ENCODE measurements at places on chromosomes 7 and 10.
A peak's percentile ranks its signal among the peaks of the same experiment; 100 is the strongest.

DNA sequence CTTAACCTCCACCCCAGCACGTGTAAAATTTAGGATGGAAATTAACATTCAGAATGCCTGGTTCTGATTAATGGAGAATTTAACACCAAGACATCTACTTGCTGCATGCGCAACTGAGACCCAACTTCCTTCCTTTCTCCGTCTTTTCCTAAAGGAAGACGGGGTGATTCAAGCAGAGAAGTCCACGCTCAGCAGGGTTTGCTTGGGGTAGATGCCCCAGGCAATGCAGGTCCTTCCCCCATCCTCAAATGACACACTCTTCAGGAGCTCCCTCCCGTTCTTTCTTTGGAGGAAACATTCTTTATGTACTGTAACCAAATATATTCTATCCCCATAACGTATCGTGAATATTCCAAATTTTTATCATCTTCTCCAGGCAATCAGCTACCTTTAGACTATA, 47.0 kb downstream of the FAM171A1 start:
- no peak for DNase-seq

DNA sequence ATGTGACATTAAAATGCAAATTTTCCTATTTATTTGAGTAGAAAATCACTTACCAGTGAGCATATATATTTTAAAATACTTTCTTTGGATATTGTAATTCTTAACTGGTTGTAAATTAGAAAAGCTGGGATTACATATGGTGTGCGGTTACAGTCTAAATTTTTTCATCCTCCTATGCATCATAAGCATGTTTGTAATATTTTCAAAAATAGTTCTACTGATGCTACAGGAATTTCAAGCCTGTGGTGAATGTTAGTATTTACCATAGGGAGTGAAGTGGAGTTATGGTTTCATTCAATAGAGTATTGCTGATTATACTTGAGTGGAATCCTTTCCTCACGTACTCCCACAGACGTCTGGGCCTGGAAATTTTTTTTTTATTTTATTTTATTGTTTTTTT, 34.6 kb upstream of the ST7 start:
- no peak for DNase-seq

DNA sequence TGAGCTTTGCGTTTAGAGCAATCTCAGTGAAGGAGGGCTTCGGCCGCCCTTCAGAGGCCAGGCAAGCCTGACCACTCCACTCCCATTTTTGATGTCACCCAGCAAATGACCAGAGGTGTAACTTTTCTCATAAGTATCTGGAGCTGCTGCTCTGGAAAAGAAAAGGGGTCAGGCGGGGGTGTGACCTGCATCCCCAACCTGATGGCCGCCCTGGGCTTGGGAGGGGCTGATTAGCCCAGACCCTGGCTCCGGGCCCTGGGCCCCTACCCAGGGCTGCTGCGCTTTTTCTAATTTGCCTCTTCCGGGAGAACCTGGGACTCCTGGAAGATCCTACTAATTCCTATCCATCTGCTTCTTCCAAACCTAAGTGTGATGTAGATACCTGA, 9.6 kb upstream of the EBF3 start:
- no peak for DNase-seq

GRCh38 chr10:60429084-60429849, 39.6 kb upstream of the ANK3 start:
- DNase-seq = no peak

GRCh38 chr10:36574207-36574606, 551.2 kb upstream of the ANKRD30A start:
- no peak for DNase-seq

DNA sequence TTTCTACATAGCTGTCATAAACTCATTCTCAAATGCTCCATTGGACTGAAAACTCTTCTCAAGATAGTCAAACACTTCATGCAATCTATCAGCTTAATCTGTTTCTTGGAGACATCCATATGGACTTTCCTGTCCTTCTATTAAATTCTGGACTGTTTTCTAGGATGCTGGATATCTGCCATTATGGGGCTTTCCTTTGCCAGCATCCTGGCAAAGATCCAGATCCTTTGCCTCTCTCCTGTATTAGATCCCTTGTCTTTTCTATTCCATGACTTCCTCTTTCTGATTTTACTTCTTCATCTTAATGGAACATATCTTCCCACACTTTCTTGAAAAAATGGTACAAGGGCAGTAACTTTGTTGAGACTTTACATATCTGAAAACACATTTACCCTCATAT, 35.9 kb upstream of the SKAP2 start:
- DNase-seq = no peak

DNA sequence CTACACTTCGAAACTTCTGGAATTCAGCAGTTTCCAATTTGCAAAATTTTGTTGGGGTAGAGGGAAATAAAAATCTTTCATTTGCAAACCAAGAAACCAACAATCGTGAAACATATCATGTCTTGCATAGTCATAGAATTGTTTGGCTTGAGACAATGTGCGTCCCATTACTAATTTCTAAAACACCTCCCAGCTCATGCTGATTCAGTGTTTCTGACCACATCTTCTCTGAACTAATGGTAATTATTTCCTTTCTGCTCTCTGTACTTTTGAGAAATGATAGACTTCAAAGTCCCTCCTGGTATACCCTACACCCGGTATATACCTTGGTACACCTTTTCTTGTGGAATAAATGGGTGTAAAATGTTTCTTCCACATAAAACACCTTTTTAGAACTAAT, 41.8 kb upstream of the TSPAN13 start:
- DNase-seq = no peak

DNA sequence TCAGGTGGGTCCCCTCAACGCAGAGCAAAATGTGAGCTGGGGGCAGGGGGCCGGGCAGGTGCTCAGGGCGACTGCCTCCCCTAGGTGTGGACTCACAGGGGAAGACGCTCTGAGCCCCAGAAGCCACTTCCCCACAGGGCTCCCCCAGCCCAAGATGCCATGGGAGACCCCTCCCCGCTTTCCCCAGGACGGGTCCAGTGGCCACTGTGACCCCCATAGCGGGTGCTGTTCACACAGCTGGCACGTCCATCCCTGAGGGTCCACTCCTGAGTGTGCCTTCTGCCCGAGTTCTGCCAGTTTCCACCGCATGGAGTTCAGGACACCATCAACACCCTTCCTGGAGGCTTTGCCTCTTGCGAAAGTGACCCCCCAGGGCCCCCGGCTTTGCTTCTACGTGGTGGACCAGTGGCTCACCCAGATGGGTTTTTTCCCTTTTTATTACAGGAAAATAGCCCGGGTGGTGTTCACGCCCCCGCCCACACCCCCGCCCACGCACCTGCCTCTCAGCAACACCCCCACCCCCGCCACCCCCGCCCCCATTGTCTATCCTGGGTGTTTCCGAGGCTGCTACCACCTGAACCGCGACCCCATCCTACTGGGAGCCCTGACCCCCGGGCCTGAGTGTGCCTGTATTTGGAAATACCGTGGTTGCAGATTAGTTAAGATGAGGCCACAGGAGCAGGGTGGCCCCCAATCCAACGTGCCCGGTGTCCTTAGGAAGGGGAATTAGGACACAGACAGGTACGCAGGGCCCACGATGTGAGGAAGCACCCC, 32.0 kb downstream of the ADAP1 start:
- DNase-seq = no peak

DNA sequence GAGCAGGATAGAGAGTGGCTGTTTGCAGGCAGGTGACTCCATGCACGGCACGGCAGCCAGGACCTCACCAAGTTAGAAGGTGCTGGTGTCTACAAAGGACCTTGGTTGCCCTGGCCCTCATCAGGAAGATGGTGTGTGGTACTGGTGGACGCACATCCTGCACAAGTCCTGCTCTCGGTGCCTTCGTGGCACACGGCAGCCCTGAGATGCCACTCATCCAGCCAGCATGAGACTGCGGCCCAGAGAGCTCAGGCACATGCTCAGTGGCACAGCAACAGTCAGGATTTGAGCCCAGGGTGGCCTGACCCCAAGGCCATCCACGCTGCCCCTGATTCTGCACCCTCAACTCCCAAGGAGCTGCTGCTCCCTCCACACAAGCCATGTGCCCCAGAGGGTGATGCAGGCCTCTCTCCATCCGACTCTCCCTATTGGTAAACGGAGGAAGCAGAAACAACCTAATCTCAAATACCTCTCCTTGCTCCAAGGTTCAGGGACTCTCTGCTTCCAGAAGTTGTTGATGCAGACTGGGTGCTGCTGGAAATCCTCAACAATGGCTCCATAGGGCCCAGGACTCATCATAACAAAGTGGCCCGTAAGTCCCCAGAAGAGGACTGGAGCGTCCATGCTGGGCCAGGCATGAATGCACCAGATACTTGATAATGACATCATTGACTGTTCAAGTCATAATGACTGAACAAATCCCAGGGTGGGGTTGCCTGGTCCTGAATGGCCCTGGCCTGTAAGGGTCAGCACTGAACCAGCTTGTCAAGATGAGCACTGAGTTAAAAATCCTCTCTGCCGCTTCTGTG, 93.6 kb downstream of the ARHGAP22 start:
- no peak for DNase-seq

DNA sequence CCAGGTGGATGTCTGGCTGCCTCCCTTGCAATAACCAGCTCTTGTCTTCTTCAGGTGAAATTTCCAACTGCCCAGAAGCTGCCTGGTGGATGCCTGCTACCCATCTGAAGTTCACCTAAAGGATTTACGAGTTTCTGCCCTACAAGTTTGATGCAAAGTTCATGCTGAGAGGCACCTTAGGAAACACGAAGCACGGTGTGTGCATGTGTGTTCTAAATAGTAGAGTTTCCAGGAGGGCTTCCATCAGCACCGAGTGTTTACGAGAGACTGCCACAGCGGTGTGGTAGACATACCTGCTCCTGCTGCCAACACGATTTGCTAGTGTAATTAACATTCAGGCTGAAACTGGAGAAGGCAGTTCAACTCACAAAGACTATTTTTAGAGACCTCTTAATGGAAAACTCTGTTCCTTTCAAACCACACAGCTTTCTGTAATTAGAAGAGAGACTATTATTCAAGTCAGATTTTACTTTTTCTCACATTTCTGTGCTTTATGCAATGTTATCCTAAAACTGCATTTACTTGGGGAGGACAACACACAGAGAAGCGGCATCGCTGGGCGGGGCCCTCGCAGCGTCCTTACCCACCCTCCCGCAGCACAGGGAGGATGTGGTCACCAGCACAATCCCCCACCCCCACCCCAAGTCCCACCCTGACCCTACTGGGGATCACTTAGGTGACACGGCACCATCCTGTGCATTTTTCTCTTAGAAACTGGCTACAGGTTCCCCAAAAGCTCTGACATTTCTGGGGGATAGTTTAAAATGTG, 15.5 kb upstream of the CPXM2 start:
- no peak for DNase-seq

DNA sequence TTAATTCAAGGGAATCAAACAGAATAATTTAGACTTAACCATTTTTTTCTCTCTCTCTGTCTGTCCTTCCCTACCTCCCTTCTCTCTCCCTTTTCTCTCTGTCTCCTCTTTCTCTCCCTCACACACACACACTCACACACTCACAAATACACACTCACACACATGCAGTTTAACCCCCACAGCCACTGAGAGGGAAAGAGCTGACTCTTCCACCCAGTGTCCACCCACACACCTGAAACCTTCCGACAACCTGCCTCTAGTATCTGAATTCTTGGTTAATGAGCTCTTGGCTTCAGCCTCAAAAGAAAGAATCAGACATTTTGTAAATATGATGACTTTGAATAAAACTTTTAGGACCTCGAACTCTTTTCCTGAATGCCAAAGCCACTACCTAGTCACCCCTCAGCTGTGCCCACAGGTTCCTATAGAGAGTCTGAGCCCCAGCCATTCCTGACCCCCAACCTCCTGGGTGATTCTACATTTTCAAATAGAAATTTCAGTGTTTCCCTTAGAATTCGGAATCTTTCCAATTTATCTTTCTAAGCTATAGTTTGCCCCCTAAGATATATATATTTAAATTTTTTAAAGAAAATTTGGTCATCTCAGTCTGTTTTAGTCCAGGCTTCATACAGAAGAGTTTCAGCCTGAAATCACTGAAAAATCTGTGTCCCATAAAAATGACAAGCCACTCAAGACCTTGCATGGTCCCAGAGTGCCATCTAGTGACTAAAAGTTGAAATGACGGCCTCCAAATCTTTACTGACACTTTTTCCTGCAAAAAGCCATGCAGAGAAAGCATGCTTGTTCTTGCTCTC, 202.8 kb downstream of the IPMK start:
- peak; percentile 38 for DNase-seq

DNA sequence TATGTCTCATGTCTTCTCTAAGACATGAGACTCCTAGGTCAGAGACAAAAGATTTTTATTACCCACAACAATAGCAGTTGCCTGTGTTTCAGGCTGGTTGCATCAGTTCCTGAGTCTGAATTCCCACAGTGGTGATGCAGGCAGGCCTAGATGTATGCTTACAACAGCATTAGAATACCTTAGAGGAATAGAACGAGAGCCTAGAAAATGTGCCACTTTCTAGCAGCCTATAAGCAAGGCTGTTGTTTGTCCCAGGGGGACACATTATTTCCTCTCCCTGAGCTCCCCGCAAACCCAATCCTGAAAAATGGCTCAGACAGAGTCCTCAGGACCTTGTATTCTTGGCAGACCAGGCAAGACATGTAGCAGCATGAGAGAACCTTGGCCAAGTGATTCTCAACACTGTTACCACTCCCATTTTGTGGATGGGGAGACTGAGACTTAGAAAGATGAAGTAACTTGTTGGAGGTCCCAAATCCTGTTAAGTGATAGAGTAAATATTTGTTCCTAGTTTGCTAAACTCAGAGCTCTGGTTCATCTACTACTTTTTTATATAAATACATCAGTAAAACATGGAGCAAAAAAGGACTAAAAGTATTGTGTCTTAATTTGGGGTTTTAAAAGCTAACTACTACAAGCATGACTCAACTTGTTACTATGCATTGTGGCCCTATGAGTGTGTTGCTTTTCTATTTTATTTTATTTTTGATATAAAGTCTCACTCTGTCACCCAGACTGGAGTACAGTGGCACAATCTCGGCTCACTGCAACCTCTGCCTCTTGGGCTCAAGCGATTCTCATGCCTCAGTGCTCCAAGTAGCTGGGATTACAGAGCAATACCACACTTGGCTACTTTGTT, 14.2 kb downstream of the VTI1A start:
- DNase-seq = no peak

DNA sequence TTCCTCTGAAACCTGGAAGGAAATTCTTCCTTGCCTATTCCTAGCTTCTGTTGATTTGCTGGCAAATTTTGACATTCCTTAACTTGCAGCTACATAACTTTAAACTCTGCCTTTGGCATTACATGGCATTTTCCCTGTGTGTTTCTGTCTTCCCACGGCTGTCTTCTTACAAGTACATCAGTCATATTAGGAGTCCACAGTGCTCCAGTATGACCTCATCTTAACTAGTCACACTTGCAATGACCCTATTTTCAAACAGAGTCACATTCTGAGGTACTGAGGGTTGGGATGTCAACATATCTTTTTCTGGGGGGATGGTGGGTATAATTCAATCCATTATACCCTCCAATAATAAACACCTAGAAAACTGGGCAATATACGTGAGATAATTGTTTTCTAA, 37.4 kb upstream of the EPHB6 start:
- DNase-seq = no peak

GRCh38 chr7:140643416-140643815, 2.8 kb upstream of the DENND2A start:
- DNase-seq = no peak

- DNase-seq = no peak
These were observed 178.8 kb downstream of the NEURL1 start for GRCh38 chr10:103672345-103672744.

DNA sequence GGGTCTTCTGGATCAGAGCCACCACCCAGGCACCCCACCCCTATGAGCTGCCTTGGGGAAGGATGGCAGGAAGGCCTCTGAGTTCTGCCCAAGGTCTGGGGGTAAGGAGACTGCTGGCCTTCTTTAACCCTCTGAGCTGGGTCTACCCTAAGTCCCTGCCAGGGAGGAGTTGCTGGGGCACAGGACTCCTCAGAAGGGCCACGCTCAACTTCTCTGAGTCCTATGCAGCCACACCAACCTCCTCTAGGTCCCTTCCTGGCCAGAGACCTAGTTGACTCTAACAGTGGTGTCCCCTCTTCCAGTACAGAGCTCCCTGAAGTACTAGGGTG, 2.6 kb upstream of the NEURL1 start:
- no peak for DNase-seq
